ENCODE measurements at places on chromosomes 11 and 22.

GRCh38 chr11:8532475-8532874, 61.6 kb downstream of the STK33 start:
- no peak for DNase-seq

DNA sequence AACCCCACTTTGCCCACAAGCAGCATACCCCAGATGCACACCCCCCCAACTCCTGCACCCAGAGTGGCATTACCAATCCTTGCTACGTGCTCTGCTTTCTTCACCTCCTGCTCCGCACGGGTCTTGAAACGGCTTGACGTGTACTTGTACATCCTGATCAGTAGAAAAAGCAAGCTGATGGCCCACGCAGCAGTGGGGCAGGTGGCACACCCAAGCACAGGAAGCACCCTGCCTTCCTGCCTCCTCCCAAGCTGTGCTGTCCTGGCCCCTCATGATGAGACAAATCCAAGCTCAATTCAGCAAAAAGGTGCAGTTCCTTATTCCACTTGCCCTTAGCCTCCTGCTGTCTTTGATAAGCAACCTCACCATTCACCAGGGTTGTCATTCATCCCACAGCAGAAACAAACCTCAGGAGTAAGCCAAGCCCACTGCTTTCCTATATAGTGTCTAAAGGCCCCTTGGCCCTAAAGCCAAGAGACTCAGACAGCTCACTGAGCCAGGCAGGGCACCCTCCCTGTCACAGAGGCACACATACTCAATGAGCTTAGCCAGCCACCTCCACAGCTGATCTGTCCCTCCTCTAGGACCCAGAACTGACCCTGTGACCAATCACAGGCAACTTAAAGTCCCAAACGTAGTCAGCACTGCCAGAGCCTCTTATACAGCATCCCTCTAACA, 27.8 kb downstream of the MORC2 start:
- DNase-seq = no peak

DNA sequence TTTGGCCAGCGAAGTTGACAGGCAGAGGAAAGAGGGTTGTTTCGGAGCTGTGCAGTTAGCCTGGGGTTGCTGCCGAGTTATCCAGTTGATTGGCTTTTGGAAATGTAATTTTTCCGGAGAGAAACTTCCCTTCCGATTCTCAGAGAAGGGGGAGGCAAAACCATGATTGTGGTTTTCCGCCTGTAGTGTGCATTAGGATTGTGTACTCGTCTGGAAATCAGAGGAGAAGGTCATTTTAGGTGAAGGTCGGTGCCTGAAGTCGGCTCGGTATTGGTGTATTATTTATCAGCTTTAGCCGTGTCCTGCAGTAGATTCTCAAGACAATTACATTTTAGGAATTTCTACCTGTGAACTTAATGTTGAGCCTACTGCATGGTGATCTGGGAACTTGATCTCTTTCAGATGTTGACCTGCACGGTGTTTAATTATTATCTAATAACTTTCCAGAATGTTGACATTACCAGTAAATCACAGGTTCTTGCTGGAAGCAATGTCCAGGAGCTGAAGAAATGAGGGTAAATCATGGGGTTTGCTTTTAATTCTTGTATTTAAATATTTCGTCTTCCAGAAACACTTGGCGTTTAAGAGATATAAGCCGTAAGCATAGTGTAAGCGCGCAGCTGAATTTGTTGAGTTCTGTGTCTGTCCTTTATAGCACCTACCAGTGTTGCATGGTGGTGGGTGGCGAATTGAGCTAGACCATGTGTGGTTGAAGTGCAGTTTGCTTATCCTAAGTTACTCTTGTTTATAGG, 1.3 kb downstream of the ARHGEF12 start:
- no peak for DNase-seq

DNA sequence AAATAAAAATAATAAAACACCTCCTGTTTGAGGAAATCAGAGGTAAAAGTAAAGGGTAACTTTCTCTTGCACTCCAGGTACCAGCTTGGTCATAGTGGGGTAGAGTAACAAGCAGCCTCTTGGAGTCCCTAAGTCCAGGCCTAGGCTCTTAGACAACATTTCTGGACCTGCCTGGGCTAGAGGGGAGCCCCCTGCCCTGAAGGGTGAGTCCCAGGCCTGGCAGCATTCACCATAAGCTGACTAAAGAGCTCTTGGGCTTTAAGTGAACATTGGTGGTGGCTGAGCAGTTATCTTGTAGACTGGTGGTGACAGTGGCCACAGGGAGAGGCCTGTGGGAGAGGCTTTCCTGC, 18.6 kb upstream of the OR56A3 start:
- DNase-seq = no peak

GRCh38 chr11:65355013-65355775, 643 bp downstream of the TIGD3 start:
- no peak for DNase-seq

- DNase-seq = no peak
Observed at GRCh38 chr11:58940028-58940427, 740 bp downstream of the GLYATL1 start.

GRCh38 chr11:12319461-12319951, 57.9 kb upstream of the PARVA start:
- no peak for DNase-seq

DNA sequence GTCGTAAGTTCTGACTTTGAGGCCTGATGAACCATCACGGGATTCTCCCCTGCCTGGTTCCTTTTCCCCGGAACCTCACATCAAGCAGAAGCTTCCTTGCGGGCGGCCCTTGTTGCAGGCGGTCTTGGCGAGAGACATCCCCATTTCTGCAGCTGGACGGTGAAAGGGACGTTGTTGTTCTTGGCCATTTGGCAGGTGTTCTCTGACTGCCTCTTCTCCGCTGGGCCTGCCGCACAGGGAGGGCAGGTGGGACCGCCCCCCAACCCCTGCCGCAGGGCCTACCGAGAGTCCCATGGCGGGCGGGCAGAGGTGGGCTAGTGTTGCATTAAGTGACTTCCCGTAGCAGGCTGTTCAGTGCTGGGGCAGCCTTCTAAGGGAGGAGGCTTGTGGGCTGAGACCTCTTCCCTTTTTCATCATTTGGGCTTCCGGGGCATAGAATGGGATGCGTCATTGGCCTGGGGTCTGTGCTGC, 26.9 kb upstream of the GRAMD4 start:
- no peak for DNase-seq

GRCh38 chr11:117187428-117187798, 8.9 kb downstream of the SIDT2 start:
- DNase-seq = peak; percentile 14

DNA sequence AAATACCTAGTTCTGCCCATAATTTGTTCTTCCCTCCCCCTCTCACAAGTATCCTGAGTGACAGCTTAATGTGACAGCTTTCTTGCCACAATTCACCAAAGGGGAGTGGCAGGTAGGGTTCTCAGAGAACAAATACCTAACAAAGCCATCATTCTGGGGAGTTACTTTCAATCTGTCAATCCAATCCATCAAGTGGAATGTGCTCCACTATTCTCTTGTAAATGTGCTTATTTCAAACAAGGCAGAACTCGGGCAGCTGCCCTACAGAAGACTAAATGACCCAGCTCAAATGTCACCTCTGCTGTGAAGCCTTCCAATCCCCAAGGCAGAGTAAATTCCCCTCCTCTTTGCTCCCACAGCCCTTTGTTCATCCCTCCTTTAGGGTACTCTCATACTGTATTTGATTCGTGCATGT, 27.8 kb downstream of the LGR4 start:
- no peak for DNase-seq

GRCh38 chr11:2811206-2812091, 74.1 kb downstream of the CDKN1C start:
- no peak for DNase-seq

GRCh38 chr11:128692753-128693415, 988 bp upstream of the FLI1 start:
- DNase-seq = no peak

DNA sequence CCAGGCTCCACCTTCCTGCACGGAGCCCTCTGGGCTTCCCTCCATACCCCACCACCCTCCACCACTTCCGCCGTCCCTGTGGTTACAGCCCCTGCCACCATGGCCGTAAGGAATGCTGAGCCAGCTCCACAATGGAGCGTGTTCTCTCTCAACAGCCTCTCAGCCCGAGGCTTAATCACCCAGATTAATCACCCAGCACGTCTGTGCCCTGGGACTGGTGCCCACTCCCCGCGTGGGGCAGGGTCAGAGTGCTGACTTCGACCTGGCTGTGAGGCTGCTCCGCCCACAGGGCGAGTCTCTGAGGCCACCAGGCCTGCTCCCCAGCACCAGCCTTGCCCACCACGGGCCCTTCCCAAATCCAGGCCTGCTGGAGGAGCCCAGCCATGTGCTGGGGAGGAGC, 4.0 kb upstream of the TH start:
- no peak for DNase-seq

- no peak for DNase-seq
Observed at GRCh38 chr11:71379701-71380100, 68.5 kb downstream of the DHCR7 start.
